ENCODE measurements at places on chromosomes 4 and X.

DNA sequence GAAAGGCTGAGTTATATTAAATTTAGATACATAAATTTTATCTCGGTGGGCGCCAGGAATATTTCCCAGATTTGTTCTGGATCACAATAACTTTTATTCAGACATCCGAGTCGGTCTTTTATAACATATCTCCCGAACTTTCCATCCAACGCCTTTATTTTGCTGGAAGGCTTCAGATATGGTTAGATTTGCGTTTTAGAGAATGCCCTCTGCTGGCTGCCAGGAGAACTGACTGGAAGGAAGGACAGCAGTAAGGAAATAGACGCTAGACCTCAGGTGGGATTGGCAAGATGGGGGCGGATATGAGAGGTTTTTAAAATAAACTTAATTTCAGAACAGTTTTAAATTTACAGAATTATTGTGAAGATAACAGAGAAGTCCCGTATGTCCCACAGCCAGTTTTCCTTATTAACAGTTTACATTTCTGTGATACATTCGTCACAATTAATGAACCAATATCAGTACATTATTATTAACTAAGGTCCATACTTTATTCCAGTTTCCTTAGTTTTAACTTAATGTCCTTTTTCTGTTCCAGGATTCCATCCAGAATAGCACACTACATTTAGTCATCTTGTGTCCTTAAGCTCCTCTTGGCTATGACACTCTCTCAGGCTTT lies 4.6 kb upstream of the KANTR start:
- no peak for DNase-seq

GRCh38 chr4:37663552-37663951 lies 22.6 kb downstream of the RELL1 start:
- no peak for DNase-seq

DNA sequence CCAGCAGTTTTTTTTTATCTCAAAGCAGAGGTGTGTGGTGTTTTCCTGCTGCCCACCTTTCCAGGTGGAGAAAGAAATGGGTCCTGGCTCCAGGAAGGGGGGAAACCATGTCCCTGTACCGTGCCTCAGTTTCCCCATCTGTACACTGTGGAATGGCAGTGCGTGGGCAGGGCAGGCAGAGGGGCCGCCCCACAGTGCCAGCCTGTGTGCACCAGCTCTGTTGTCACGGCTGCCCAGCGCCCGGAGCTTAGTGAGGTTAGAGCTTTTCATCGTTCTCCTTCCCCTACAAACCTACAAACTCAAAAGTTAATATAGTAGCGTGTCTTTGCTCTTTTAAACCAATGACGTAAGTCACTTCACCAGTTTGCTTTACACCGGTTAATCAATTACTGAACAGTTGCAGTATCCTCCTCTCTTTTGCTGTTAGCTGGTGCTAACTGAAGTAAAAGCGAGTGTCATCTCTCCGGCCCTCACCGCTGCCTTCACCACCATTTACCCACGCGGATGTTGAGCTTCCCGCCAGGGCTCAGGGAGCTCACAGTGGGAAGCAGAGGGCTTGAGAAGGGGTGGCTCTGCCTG lies 114.8 kb upstream of the ADRA2C start:
- no peak for DNase-seq

DNA sequence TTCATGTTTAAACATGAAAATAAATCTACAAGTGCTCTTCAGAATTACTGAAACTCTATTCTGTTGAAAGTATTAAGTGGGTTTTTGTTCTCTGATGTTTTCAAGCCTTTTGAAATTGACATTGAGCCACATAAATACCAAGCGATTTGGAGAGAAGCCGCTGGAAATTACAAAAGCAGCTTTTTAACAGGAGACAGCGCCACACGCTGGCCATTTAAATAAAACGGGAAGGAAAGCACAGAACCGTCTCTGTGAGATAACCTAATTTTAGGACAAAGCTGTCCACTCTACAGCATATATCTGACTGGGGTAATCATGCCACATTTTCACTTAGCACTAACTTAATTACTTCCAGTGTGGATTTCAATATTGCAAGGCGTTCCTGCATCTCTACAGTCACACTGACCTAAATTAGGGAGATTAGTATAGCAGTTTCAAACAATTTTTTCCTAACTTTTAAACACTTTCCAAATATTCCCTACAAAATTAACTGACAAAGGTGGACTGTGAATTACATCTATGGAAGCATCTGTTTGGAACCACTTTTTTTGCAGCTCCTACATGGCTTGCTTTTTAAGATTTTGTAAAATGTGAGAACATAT lies 6.8 kb upstream of the ANOS1 start:
- DNase-seq, result no peak

GRCh38 chrX:74781507-74782034 lies 143.7 kb downstream of the NEXMIF start:
- DNase-seq, result no peak

GRCh38 chrX:85561231-85561630 lies 181.8 kb upstream of the POF1B start:
- DNase-seq, result no peak

DNA sequence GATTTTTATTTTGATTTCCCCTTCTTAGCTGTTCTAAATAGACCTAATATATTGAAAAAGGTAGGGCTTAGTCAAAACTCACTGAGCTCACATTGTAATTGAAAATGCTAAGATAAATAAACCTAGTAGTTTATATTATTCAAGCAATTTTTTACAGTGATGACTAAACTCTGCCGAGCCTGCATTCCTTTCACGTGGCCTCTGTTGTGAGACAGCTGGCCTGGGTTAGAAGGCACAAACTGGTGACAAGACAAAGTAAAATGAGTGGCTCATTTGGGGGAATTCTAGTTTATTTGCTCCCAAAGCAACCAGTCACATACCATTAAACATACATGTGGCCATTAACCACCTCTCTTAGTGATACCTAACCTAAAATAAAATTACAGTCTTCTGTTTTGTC lies 169.4 kb upstream of the TEX13C start:
- no peak for DNase-seq

- no peak for DNase-seq
Measured at GRCh38 chr4:89294573-89295269, 12.9 kb downstream of the GPRIN3 start.

DNA sequence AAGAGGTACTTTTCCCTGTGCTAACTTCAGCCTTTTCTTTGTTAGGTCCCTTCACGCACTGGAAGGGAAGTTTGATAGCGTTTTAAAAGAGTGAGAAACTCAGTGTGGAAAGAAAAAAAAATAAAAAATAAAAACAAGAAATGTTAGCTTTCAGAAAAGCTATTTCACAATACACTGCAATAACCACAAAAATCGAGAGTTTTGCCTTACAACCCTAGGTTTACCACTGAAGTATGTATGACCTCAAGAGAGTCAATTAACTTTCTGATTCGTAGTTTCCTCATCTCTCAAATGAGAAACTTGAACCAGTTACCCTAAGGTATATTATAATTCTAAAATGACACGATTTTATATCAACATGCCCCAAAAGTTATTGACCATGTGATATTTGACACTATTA lies 93.9 kb upstream of the JADE1 start:
- DNase-seq, result no peak

- DNase-seq, result no peak
Measured at GRCh38 chrX:74231625-74232024, 72.4 kb upstream of the ZCCHC13 start.

- no peak for DNase-seq
Measured at GRCh38 chrX:78706071-78706470, 41.4 kb upstream of the LPAR4 start.

DNA sequence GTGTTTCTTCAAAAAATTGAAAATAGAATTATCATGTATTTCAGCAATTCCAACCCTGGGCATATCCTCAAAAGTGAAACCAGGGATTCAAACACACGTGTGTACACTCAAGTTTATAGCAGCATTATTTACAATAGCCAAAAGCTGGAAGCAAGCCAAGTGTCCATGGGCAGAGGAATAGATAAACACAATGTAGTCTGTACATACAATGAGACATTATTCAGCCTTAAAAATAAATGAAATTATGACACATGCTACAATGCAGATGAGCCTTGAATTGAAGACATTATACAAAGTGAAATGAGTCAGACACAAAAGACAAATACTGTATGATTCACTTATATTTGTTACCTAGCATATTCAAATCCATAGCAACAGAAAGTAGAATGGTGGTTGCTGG lies 853.4 kb downstream of the STIM2 start:
- no peak for DNase-seq

GRCh38 chr4:33650036-33650435 lies 2594.3 kb downstream of the ARAP2 start:
- no peak for DNase-seq

GRCh38 chrX:141133272-141133671 lies 43.7 kb downstream of the LDOC1 start:
- DNase-seq, result no peak
